ENCODE measurements at places on chromosomes 6 and 20.
A peak's percentile ranks its signal among the peaks of the same experiment; 100 is the strongest.

DNA sequence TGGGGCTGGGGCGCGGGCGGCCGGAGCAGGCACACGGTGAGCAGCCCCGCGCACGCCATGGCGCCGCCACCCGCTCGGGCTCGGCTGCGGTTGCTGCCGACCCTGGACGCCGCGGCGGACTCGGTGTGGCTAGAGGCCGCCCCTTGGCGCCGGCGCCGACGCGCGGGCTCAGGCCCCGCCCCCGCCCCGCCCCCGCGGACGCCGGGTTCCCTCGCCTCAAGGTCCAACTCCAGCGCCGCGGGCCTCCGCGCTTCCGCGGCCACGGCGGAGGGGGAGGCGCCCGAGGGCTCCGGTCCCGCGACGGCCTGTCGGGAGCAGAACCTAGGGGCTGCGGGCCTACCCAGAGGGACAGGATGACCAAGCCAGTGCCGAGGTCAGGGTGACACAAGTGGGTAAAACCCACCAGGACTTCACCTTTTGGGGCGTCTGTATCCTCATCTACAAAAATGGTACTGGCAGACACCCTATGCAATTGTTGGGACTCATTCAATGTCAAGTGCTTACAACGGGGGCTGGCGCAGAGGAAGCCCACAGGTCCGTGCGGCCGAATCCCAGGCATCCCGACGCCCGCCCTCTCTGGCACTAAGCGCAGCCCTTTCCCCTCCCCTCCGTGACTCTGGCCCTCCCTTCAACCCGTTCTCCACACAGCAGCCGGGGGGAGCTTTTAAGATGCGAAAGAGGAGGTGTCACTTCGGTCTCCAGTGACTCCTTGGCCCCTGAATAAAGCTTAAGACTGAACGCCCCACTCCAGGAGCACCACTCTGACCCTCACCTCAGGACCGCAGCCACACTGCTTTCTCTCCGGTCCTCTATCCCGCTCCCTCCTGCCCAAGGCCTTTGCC, at the start of gene NECAB3:
Gene NECAB3, minus strand, starts transcription at position 135 of the 842 bp plus-strand sequence. Its CDS starts 76 bp downstream, at position 59.
- peak; percentile 67 for DNase-seq

DNA sequence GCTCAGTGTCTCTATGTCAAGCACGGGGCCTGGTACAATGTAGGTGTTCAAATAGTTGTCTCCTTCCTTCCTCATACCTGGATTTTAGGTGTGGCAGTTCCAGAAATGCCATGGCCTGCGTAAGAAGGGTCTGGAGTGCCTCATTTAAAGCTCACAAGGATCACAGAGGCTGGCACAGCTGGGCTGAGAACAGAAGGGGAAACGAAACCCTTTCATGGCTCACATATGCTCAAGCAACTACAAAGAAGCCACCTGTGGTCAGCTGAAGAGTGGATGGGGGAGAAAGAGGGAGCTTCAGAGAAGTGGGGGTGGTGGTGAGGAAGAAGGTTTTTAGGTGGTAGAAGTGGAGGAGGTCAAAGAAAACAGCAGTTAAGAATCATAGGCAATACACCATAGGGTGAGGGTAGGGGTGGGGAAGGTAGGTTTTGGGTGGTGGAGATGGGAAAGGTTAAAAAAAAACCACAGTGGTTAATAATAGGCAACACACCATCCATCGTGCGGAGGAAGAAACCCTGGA, 17.0 kb upstream of the TOP1 start:
- DNase-seq, result no peak

DNA sequence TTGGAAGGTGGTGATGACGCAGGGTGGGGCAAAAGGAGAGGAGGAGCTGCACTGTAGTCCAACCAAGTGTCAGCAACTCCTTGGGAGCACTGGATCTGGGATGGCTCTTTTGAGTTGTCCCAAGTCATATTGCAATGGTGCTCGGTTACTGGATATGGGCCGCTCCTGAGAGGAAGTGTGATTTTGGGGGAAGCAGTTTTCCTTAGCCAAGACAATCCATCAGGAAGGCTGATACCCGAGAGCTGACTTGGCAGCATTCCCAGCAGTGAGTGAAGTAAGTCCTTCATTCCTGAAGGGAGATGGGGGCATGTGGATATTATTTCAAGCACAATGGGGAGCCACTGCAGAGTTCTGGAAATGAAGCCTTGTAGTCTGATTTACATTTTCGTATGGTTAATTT, 354.1 kb downstream of the RFPL4B start:
- no peak for DNase-seq

DNA sequence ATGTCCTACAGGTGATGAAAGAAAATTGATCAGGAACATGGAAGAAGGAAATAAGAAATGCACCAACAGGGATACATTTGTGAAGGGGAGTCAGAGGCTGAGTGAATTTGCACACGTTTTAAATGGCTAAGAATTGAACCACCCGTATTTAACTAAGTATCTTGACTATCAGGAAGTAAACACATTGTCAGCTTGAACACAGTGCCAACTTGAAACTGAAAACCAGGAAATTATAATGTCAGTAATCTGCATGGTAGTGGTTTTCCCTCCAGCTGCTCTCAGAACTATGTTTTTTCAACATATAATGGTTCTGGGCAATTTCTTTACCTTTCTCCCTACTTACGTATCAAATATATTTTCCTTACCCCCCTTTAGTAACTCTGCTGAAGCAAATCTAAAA, 366.5 kb upstream of the POU3F2 start:
- no peak for DNase-seq

DNA sequence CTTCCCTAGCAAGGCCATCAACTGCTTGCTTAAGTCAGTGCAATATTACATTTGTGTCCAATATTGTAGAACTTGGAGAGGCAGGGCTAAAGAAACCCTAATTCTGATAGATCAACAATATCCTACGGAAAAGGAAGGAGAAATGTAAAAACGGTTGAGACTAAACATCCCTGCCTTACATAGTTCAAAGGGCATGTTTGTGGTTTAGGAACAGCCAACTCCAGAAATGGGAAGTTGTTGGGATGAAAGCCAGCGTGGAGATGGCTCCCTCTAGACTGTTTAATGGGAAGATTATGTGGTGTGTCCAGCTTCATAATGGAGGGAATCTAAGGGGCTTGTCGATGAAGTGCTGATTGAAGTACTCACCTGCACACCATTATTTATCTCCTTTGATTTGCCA, 145.3 kb upstream of the TENT5A start:
- DNase-seq, result no peak

- no peak for DNase-seq
Observed at GRCh38 chr20:58420798-58421496, 31.9 kb downstream of the VAPB start.

- no peak for DNase-seq
Observed at GRCh38 chr6:115733426-115733825, 327.3 kb downstream of the FRK start.

DNA sequence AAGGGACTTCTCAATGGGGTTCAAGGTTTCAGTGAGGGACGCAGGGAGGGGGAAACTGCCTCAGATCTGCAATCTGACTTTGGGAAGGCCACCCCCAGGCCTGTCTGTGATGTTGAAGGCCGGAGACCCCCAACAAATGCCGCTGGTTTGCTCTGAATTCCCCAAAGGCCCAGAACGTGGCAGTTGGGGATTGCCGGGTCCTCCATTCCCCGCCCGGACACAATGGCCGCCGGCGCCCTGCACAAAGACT, 326 bp upstream of the BCL2L1 start:
- DNase-seq, result no peak

- DNase-seq, result no peak
Observed at GRCh38 chr20:10109641-10110040, 74.9 kb downstream of the ANKEF1 start.

- no peak for DNase-seq
Observed at GRCh38 chr6:119978274-119978889, 628.8 kb upstream of the MAN1A1 start.

DNA sequence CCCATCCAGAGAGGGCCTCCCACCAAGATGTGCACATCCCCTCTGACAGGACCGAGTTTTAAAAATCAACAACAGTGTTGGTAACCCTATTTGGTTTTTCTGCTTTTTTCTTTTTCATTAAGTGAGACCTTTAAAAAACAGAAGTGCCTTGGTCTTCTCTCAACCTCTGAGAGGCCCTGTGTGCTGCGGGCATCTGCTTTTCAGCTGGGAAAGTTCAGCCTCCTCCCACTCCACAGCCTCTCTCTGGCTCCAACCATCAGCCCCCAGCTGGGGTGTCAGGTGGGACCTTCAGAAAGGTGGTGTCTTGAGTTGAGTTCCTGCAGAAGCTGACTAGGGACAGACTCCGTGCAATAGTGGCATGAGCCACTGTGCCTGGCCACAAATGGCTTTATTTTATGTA, 64.6 kb upstream of the ZMYND8 start:
- DNase-seq, result no peak

GRCh38 chr6:146359131-146359530, 184.5 kb upstream of the RAB32 start:
- DNase-seq, result no peak

GRCh38 chr6:16752206-16752866, 8.9 kb downstream of the ATXN1 start:
- peak; percentile 75 for DNase-seq

DNA sequence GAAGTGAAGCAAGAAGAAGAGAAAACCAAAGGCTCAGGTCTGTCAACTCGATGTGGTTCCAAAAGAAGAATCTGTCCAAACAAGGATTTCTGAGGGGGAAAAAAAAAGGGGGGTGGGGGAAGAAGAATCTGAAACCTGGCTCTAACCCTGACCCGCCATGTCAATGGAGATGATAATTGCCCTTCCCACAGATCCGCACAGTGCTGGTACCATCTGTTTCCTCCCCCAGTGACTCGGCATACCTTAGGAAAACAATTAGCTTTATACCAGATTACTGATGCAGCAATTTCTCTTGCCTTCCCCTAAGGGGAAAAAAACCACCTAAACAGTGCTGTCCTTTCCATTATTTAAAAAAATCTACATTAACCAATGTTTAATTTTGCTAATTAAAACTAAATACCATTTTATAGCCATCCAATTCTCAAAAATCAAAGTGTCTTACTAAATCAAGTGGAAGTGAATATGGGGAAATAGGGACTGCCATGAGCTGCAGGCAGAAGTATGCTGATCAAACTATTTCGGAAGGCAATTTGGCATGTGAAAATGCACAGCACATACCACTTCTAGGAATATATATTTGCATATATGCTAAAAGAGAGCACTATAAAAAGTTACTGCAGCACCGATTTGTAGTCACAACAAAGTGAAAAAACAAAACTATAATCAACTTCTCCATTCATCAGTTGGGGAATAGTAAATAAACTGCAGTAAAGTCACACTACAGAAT, 46.8 kb downstream of the MAP7 start:
- DNase-seq, result no peak

All from COLO829 (cell line).